ENCODE measurements at places on chromosomes 13 and 19.

DNA sequence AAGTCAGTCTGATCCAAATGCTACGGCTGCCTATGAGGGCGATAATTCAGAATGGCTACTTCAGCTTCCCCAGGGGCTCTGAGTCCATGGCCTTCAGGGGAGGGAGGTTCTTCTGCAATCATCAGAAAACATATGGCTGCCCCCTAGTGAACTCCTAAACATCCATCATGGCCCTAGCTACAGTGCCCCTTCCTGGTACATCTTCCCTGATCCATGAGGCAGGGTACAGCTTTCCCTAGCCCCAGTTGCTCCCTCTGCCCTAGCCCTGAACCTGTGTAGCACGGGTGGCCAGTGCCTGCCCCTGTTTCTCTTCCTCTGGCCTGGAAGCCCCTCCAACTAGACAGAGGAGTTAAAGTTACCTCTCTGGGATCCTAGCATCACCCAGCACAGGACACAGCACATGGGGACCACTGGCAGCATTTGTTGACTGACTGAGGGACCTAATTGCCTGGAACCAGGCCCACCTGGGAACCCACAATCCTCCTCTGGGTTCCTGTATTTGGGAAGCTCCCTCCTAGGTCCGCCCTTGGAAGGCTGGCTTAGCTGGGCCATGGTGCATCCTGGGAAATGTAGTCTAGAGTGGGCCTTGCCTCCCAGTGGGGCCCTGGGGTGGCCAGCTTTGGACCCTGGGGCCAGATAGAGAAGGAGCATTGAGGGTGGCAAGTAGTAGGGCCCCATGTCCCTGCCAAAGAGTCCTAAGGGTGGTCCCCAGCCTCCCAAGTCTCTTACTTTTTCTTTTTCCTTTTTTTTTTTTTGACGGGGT lies 17.7 kb upstream of the SEMA6B start:
- no peak for DNase-seq

- no peak for DNase-seq
These were observed 21.8 kb upstream of the OBI1 start for GRCh38 chr13:78680576-78681350.

GRCh38 chr19:3413796-3414327 lies 47.5 kb downstream of the NFIC start:
- DNase-seq: no peak

- DNase-seq: no peak
These were observed 597.9 kb upstream of the PCDH9 start for GRCh38 chr13:67827992-67828391.

DNA sequence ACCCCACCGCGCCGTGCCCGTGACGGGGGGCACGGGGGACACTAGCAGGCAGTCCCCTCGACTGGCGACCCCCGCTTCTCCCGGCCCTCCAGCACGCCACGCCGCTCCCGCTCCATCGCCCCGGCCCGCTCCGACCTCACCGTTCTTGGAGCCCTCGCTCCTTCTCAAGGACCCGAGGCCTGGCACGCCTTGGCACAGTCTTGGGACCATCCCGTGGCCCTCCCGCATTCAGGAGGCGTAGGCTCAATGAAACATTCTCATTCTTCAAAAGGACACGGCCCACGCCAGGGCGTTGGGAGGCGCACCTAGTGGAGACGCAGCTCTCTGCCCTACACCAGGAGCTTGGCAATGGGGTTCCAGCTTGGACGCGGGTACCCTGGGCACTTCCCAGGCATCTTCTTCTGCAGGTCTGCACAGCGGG lies 473 bp upstream of the CERS1 start:
- DNase-seq: no peak

- no peak for DNase-seq
These were observed 1315.8 kb downstream of the EFNB2 start for GRCh38 chr13:105219651-105220050.

DNA sequence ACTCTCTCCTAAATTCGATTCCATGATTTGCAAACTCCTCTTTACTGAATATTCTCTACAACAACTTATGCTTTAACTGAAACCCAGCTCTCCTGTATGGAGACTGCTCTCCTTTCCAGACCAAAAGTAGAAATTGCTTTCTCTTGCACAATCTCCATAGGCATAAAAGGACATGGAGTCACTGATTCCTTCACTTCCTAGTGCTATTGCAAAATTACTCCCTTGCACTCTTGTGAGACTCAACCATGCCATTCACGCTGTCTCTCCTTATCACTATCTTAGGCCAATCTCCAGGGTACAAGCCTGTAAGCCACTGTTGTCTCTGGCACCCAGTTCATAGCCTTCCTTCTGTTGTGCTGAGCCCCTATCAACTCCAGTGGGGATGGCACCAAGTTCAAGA lies 30.6 kb downstream of the SERPINE3 start:
- DNase-seq: no peak

DNA sequence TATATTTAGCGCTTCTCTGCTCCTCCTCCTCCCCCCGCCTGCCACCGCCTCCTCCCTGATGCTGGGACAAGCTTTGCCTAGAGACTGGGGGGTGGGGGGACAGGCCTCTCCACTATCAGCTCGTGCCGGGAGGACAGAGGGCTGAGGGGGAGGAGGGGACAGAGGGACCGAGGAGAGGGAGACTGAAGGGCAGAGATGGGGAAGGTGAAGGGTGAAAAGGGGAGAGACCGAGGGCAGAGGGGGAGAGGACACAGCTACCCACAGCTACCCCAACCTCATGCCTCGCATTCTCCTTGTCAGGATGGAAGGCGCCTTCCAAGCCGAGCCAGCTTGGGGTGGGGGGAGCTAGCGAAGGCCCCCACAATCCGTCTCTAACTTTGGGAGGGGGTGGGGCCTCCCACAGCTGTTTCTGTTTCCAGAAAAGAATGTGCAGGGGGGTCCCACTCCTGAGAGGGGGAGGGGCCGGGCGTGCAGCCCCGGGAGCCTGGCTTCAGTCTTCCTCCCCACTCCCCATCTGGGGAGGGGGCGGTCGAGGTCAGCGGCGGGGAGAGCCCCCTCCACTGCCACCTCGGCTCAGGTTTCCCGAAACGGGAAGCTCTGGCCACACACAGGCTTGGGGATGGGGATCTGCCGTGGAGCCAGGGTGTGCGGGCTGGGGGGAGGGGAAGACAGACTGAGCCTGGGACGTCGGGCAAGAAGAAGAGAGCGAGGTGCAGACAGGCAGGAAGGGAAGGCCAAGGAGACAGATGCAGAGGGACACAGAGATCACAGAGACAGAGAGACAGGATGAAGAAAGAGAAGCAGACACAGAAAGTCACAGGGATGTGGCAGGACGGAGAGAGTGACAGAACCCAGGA lies 1.6 kb downstream of the DACT3 start:
- peak; percentile 15 for DNase-seq

DNA sequence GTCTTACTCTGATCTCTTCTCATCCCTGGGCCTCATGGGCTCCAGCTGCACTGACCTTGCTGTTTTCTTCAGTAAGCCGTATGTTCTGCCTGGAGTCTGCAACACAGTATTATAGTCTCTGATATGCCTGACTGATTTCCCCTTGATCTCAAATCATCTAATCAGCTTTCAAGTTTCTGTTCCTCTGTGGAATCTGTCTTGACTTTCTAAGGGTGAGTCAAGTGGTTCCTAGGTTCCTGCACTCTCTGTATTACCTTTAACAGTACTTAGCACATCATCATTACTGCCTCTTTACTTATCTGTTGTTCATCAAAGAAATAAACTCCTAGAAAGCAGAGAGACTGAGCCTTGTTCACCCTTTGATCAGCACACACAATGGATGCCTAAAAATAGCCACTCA lies 350.7 kb downstream of the LMO7 start:
- no peak for DNase-seq

GRCh38 chr13:41049480-41050440 lies 11.5 kb upstream of the WBP4 start:
- no peak for DNase-seq

DNA sequence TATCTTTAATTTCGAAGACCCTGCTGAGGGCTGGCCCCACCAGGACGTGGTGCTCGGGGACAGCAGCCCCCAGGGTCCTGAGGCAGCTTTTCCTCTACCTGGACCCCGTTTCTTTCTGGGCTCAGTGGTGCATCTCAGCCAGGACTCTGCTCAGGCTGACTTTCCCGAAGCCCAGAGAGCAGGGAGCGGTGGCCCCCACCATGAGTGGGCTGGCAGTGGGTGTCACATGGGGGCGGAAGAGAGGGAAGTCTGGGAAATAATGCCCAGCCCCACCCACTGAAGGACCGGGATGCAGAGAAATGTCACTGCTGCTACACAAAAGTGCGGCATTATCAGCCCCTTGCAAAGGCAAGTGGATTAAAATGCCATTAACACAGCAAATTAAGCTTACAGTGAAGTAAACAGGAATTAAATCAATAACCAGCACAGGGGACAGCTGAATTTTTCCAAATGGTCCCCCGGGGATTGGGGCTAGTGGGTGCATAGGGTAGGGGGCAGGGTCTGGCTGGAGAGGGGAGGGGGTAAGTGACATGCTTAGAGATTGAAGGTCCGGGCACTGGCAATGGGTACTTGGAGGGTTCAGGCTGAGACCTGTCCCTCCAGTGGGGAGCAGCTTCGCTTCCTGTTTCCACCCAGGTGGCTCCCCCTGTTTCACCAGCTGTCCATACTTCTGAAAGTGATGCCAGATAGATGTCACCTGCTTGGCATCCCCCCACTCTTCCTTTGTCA lies 177.3 kb downstream of the URI1 start:
- DNase-seq: no peak

- no peak for DNase-seq
These were observed 12.7 kb upstream of the OR10H1 start for GRCh38 chr19:15828121-15828610.

DNA sequence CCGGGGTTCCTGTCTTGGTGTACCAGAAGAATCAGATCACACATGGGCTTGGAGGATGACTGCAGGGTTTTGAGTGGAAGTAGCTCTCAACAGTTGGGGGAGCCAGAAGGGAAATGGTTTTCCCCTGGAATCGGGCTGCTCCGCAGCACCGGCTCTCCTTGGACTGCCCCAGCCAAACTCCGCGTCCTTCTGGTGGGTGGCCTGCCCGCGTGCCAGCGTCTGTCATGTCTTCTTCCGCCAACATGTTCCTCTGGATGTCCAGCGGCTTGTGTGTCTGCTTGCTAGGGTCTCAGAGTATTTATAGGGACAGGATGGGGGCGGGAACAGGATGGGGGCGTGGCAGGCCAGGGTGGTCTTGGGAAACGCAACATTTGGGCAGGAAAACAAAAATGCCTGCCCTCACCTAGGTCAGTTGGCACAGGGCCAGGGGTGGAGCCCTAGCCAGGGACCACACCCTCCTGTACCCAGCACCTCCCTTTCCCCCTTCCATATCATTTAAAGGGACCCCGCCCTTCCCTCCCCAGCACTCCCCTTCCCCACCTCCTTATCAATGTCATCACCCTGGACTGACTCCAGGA lies 1.3 kb upstream of the ZNF30 start:
- DNase-seq: no peak

- DNase-seq: no peak
These were observed 63.1 kb upstream of the FRY start for GRCh38 chr13:31968473-31968872.

DNA sequence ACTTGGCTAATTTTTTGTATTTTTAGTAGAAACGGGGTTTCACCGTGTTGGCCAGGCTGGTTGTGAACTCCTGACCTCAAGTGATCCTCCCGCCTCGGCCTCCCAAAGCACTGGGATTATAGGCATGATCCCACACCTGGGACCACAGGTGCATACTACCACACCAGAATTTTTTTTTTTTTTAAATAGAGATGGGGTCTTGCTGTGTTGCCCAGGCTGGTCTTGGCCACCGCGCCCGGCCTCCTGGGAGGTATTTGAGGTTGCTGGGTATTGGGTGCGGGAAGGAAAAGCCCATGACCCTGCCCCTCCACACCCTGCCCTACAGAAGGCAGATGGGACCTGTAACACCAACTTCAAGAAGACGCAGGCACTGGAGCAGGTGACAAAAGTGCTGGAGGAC lies 13.6 kb downstream of the ACTMAP start:
- no peak for DNase-seq

- DNase-seq: no peak
These were observed 247.7 kb upstream of the SLITRK1 start for GRCh38 chr13:84129966-84130365.

DNA sequence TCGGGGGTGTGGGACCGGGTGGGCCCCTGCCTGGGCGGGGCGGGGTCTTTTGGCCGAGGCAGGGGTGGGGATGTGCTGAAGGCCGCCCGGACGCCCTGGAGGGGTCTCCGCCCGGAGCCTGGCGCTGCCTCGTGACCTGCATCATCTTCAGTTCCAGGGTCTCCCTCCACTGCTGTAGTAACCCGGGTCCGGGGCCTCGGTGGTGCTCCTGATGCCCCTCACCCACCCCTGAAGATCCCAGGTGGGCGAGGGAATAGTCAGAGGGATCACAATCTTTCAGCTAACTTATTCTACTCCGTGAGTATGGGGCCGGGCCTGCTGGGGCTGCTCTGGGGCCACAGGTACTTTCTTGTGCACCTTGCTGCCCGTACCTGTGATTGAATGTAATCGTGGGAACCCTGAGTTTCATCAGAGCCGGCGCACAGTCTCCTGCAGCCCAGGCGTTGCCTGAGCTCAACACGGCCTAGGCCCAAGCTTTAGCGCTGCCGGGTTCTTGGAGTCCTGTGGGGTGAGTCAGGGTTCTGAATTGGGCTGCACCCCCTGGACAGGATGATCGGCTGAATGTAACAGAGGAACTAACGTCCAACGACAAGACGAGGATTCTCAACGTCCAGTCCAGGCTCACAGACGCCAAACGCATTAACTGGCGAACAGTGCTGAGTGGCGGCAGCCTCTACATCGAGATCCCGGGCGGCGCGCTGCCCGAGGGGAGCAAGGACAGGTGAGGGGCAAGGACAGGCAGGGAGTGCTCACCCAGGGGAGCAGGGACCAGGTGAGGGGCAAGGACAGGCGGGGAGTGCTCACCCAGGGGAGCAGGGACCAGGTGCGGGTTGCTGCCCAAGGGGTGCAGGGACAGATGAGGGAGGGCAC lies 10.5 kb downstream of the PEAK3 start:
- DNase-seq: no peak

DNA sequence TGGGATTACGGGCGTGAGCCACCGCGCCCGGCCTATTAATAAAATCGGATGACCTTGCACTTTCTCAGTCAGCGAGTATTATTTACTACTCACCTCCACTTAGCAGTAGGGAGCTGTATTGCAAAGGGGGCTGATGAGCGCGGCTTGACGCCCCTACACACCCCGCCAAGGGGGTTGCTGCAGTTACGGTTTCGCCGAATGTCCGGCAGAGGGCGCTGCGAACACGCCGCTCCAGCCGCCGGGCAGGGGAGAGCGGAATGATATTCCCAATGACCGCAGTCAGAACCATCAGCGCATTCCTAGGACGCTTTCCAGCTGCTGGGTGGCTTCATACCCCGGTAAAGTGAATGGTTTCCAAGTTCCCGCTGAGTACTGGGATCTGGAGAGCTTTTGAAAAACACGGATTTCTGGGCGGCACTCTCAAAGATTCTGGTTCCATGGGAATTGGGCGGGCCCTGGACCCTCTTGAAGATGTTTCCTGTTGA lies 30.0 kb upstream of the TPT1 start:
- peak; percentile 30 for DNase-seq

DNA sequence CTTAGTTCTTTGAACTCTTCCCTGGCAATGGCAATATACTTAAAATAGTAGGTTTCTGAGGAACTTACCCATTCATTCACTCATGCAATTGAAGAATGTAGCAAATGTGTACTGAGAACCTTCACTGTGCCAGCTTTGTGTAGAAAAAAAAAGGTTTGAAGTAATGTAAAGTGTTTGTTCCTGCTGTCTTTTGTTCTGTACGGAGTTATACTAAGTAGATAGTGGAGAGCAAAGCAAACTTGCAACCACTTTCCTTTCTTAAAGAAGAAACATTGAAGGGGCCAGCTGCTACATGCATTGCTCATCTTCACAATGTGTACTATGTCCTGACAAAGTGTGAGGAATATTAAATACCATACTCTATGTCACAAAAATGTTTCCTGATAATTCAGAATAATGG lies 68.9 kb upstream of the FREM2 start:
- DNase-seq: no peak

All from stimulated activated CD4-positive, alpha-beta T cell treated with anti-CD3 and anti-CD28 coated beads, Interleukin-1b, Interleukin-23, amount 100 ng/mL, for 48 hours (primary cell).